ENCODE measurements at places on chromosomes 4 and X.

- DNase-seq = no peak
These were observed 9.2 kb upstream of the GABRA4 start for GRCh38 chr4:47002580-47002979.

- no peak for DNase-seq
These were observed 55.8 kb upstream of the WDR1 start for GRCh38 chr4:10172278-10172921.

- no peak for DNase-seq
These were observed 5.7 kb downstream of the TCEANC start for GRCh38 chrX:13658602-13659001.

DNA sequence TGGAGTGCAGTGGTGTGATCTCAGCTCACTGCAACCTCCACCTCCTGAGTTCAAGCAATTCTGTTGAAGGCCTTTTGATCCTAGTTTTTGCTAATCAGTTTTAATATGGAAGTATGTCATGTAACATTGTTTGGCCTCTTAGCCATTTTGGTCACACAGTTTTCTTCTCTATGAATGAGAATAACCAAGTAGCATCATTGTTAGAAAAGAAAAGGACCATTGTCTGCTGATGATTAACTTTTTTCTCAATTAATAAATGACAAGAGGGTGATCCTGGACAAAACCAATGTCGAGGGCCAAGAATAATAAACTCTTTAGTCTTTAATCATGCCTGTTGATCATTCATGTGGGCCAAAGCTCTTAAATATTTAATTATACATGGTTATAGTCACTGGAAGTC is 289.3 kb upstream of the MAGEB2 start:
- DNase-seq = no peak

GRCh38 chr4:74675673-74676279 is 118.5 kb downstream of the BTC start:
- no peak for DNase-seq

DNA sequence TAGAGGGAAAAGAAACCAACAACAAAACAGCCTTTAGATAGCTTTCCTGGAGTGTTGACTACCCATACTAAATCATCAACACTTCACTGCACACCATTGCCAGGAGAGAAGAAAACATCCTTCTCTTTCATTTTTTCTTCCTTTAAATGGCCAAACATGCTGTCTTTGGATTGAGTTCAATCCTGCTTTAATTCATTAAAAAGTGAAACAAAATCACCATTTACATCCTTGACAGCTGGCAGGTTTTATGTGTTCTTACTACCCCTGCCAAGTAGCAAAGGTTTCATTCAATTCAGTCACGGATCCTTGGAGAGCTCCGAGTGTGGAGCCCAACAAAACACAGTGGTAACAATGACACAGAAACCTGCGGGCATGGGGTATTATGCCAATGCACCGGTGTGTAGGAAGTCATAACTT is 568.3 kb downstream of the ANKRD50 start:
- no peak for DNase-seq

GRCh38 chr4:44583393-44583792 is 68.0 kb downstream of the YIPF7 start:
- DNase-seq = no peak

- DNase-seq = no peak
These were observed 677 bp downstream of the ACTRT1 start for GRCh38 chrX:128051526-128051925.

GRCh38 chrX:130418740-130419139 is 17.0 kb downstream of the RBMX2 start:
- DNase-seq = no peak

Measured in NK-92 treated with Interleukin-12 subunit alpha and Interleukin-12 subunit beta, amount 100 ng/mL, for 24 hours (cell line).